ENCODE measurements at places on chromosomes 12 and 14.

DNA sequence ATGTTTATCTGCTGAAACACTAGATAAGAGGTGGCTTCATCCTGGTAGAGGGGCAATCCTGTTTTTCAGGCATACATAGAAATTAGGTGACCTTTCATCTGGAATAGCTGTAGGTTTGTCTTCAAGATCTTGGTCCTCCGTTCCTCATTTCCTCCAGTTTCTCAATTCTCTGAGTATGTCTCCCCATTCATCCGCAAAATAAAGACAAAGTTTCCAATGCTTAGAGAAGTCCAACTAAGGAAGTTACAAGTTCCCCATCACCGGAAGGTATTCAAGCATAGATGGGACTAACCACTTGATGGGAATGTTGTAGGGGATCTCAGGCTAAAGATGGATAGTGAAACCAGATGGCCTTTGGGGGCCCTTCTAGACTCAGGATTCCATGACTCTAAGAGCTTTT, 34.3 kb downstream of the ERG28 start:
- no peak for DNase-seq

DNA sequence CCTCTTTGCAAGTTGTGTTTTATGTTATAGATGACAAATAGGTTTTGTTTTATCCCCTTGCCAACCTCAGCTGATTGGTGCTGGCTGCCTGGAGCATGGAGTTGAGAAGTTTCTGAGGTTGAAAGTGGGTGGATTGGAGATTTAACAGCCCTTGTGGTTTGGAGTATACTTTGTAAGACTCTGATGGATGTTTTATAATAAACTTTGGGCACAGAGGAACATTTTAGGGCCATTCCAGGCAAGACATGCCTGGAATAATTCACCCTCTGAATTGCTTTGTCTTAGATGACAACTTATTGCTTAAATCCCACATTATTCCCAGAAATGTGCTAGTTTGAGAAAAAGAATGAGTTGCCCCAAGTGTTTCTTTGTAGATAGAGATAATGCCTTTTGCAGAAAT, 158.9 kb downstream of the SLC5A8 start:
- DNase-seq: no peak

DNA sequence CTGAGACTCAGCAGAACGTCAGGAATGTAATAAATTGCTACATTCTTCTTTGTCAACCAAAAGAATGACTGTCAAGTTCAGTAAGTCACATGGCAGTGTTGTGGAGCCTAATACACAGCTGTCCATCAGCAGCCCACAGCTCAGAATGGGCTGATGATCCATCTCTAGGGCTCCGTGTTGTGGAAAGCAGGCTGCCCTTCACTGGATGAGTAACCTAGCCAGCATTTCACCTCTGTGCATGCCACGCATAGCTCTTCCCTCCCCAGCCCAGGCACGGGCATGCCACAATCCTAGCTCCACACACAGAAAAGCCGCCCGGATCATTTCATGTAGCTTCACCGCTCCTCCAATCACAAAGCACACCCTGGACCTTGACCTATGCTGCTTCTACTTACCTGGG, 878.0 kb upstream of the TMEM132C start:
- DNase-seq: no peak

DNA sequence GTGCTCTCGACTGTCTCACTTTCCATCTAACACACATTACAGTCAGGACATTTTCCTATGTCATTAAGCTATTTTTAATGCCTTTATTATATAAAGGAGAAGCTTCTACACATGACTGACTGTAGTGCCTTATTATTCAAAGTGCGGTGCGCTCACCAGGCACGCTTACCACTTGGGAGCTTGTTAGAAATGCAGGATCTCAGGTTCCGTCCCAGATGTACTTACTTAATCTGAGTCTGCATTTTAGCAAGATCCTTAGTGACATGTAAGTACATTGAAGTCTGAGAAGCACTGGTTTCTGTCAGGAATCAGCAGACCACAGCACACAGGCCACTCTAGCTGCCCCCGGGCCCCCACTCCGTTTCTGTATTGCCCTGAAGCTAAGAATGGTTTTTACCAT, 44.7 kb upstream of the MDM1 start:
- DNase-seq: no peak

- DNase-seq: peak; percentile 10
Observed at GRCh38 chr14:80387563-80387981, 176.3 kb upstream of the DIO2 start.
